OCI-LY7 (cell line): ENCODE measurements at places on chromosomes 2 and 18. TPM values are rescaled to one million over a fixed set of nuclear protein-coding genes. Genes with fewer than 3 reads are reported as not detected.

DNA sequence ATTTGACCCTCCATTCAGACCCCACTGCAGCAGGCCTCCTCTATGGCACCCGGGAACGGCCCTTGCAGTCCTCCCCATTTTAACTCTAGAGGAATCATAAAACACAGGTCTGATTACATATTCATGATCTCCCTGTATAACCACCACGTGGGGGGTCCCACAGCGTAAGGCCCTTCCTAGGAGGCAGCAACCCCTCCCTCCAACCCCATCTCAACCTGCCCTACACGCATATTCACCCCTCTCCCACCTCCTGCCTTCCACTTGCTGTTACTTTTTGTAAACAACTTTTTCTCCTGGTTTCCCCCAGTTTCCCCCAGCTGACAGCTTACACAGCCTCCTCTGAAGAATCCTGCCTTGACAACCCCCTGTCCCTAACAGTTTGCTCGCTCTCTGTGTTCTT, 85.1 kb upstream of the FOXI3 start:
- DNase-seq, result no peak

Gene ITM2C
- not detected in 2 replicates for total RNA-seq

Gene ZNF385B
- 178 and 217 TPM in 2 replicates for total RNA-seq

DNA sequence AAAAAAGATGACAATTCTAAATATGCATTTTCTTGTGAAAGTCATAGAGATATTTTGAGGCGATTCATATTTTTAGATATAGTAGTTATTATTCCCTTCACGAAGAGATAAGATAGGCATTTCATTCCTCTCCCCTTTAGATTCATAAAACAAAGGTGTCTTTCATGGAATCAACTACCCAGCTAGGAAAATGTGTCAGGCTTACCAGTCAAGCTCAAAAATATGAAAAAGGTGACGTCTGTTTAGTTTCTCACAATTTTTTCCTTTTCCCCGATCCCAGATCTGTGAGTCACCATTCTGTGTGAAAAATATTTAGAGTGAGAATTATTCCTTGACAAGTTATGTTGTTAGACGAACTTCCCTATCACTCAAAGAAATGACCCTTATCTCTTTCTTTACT, 95.4 kb upstream of the FN1 start:
- no peak for DNase-seq

- peak; percentile 73 for DNase-seq
These were observed 136.4 kb downstream of the HDAC4 start for GRCh38 chr2:239264492-239264837.
